ENCODE measurements at places on chromosomes 2 and 18.

- DNase-seq = no peak
Measured at GRCh38 chr2:236642125-236642524, 72.5 kb downstream of the ACKR3 start.

DNA sequence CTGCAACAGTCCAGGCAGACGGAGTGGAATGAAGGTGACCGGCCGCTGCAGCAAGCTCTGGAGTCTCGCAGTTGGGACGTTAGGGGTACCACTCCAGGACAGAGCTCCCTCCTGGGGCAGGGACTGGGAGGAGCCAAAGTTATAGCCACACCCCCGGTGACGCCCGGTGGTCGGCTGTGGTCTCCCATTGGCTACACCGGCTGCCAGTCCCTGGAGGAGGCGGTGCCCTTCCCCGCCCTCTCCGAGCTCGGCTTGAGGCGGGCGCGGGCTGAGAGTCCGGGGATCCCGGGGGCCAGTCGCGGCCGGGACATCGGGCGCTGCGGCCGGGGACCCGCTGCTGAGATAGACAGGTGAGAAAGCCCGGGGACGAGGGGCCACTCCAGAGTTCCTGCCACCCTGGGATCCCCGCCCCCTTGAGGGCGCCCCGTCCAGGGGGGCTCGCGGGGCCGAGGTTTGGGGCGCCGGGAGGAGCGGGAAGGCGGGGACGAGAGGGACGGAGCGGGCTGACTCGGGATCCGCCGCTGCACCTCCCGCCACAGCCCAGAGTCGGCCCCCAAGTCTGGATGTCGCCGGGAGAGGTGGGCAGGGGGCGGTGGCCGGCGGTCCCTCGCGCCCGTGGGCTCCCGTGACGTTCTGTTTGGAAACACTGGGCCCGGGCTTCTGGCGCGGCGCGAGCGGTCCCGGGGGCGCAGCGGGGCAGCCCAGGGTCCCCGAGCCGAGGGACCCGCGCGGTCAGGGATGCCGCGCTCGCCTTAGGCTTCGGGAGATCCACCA lies at the start of gene PLEKHH2:
PLEKHH2 (plus strand) TSS at position 231 of the 774 bp plus-strand sequence. CDS start 7,414 bp downstream, outside the sequence.
- DNase-seq = peak; percentile 79

- no peak for DNase-seq
Measured at GRCh38 chr2:64362562-64363026, 91.4 kb upstream of the LGALSL start.

DNA sequence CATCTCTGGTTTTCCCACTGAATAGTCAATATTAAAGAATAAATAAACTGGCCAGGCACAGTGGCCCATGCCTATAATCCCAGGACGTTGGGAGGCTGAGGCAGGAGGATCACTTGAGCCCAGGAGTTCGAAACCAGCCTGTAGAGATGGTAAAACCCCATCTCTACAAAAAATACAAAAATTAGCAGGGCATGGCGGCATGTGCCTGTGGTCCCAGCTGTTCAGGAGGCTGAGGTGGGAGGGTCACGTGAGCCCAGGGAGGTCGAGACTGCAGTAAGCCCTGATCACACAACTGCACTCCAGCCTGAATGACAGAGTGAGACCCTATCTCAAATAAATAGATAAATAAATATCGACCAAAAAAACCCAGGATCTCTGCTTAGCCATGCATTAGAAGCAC lies 50.2 kb upstream of the BIN1 start:
- DNase-seq = no peak

- no peak for DNase-seq
Measured at GRCh38 chr2:28528206-28528605, 32.3 kb downstream of the PLB1 start.

DNA sequence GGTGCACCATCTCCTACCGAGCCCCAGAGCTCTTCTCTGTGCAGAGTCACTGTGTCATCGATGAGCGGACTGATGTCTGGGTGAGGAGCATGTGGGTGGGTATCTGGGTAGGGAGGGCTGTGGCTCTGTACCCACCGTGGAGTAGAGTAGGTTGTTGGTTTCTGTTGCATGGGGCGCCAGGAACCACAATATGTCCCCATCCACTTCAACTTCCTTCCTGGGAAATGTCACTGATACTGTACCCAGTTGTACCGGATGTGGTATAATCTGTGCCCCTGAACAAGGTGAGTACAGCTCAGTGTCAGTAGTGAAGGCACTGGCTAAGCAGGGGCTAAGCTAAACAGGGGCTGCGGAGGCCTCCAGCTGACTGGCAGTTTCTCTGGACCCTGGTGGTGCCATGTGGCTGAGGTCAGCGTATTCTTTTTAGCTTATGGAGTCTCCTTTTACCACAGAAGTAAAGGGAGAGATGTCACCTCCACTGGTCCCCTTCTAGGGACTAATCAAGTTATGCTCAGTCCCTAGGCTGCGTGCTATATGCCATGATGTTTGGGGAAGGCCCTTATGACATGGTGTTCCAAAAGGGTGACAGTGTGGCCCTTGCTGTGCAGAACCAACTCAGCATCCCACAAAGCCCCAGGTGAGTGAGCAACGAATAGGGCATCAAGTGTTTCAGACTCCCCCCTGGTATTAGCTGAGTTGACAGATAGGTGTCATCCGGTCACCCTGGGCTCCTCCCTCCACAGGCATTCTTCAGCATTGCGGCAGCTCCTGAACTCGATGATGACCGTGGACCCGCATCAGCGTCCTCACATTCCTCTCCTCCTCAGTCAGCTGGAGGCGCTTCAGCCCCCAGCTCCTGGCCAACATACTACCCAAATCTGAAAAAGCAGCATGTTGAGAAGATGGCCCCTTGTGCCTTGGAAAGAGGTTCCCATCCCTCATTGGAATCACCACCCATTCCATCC lies 2.7 kb downstream of the STK16 start:
- DNase-seq = no peak

DNA sequence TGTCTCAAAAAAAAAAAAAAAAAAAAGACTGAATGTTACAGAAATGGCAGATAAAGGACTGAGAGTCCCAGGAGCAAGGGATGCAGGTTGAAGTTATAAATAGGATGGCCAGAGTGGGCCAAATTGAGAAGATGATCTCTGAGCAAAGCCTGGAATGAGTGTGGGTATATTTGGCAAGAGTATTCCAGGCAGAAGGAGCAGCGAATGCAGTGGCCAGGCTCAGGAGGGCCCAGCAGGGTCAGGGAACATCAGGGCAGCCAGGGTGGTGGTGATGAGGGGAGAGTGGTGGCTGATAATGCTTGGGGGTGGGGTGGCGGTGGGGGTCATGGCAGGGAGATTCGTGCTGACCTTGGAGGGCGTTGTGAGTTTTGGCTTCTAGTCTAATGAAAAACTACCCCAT lies 141.3 kb upstream of the AGAP1 start:
- DNase-seq = no peak

GRCh38 chr2:187528042-187528441 lies 26.2 kb downstream of the TFPI start:
- DNase-seq = no peak

- DNase-seq = no peak
Measured at GRCh38 chr18:2827061-2827460, 19.7 kb upstream of the EMILIN2 start.

DNA sequence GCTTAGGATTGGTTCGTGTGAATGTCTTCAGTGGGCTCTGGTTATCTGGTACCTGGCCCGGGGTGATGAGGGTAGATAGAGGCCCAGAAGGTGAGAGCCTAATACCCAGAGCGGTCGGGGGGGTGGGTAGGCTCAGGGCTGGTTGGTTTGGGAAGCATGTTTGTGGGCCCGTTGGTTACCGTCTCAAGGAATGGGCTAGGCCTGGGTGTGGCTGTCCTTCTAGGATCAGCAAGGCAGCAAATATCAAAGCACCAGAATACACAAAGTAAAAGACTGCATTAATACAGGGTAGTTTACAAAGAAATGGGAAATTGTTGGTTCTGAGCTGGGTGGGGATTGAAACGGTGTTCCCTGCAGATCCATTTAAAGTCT lies 6.0 kb upstream of the IL1R2 start:
- no peak for DNase-seq

DNA sequence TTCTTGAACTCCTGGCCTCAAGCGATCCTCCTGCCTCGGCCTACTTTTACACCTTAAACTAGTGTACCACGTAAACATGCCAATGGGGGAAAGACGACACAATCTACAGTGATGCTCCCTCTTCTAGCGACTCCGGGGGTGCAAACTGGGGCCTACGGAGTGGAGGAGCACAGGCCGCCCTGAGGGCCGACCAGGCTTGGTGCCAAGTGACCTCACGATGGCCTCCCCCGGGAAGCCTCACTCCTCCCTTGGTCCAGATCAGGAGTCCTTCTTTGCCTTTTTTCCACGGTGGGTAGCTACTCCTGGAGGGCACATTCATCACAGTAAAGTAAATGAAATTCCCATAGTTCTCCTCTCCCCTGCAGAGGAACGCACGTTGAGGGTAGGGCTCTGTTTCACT lies 73.5 kb downstream of the HNRNPLL start:
- DNase-seq = no peak

DNA sequence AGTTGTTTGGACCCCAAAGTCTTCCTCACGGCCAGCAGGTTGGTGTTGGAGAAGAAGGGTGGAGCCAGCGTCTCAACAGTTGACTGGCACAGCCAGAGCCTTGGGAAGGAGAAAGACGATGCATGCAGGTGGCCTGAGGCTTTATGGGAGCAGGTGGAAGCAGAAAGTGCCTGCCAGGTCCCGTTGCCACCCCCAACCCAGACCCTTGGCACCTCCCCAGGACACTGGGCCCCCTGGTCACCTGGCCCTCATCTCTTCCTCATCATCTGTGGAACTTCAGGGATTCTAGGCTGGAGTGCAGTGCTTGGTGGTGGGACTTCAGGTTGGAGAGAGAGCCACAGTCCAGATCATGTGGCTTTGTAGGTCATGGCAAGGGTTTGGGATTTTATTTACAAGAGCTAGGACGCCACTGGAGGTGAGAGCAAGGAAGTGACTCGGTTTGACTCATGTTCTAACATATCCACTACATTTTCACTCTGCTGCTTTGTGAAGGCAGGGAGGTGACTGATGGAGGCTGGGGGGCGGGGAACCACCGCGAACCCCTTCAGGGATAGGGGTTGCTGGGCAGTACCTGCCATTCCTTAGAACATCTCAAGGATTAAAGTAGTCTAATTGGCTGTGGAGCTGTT lies 62.5 kb upstream of the B3GNT7 start:
- DNase-seq = no peak

- DNase-seq = no peak
Measured at GRCh38 chr2:34115076-34115475, 516.0 kb upstream of the FAM98A start.

GRCh38 chr2:1634681-1635341 lies 109.5 kb downstream of the PXDN start:
- DNase-seq = no peak

GRCh38 chr2:239249048-239249447 lies 151.8 kb downstream of the HDAC4 start:
- DNase-seq = no peak

DNA sequence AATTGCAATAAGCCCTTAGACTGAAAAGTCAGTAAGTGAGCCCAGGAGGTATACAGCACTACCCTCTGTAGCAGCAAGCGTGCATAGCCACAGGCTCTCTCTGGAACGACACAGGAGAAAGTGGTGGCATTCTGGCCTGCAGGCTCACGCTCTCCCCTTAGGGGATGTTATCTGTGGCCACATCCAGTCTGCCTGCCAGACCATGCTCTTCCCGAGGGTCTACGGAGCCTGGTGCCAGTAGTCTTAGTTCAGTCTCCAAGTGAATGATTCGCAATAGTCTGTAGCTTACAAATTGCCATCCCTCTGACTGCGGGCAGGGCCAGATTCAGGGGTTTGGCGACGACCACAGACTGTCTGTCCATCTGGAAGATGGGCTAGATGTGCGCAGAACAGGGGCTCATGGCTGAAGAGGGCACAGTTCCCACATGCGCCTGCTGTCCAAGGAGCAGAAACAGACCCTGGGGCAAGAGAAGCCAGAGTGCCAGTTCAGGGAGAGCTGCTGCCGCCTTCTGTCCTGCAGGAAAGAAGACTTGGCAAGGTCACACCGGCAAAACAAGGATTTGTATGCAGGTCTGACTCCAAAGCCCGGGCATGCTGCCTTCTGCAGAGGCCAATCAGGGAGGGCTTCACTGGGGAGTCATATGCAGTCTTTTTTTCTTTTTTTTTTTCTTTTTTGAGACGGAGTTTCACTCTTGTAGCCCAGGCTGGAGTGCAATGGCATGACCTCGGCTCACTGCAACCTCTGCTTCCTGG lies 3.5 kb upstream of the KLF11 start:
- DNase-seq = no peak

GRCh38 chr2:23412556-23413155 lies 27.7 kb downstream of the KLHL29 start:
- DNase-seq = no peak

GRCh38 chr2:72833084-72833714 lies 7.4 kb upstream of the EXOC6B start:
- DNase-seq = no peak

DNA sequence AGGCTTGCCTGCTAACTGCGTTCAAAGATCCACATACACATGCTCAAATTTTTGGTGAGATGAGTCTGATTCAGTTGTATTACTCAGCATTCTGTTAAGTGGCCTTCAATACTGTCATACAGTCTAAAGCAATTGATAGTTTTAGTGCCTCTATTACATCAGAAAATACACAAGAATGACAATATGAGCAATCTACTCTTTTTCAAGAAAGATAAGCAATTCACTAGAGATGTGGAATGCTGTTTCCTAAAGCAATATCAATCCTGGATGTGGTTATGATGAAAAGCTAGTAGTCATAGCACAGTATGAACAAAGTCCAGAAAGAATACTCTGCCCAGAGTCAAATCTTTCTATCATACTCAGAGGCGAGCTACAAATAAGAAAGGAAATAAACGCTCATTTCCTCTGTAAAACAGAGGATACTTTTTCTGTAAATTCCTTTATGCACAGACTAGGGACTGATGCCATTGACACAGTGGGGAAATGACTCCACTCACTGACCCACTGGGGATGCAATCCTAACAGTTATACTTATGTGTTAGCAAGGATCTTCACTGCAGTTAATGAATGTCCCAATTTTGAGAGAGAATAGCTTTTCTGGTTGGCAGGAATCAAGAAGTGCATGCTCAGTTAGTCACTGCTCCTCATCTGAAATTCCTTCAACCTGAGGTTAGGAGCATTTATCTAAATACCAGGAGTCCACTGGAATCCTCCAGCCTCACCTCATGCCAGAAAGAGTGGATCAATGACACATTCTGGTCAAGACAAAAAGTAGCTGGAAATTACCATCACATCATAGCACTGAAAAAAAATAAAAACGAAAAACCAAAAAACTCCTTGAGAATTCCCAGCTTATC lies 83.3 kb downstream of the PDE11A start:
- DNase-seq = no peak

GRCh38 chr18:11960743-11961380 lies 20.4 kb upstream of the IMPA2 start:
- DNase-seq = no peak

DNA sequence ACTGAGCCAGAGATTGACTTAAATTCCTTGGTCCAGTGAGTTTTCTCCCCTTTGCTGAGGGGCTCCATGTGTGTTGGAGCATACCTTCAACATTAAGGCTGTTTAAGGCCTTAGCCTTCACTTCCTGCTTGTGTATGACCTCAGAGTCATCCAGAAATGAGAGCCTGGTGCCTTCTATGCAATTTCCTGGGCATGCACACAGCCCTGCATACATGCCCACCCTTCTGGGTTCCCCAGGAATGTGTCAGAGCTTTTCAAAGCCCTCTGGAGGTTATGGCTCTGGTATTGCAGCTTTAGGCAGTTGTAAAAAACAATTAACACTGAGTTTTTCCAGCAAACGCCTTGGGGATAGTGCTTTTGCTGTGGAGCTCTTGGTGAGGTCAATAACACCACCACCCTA lies 16.7 kb downstream of the IL1R1 start:
- DNase-seq = no peak

Measured in stimulated activated CD8-positive, alpha-beta memory T cell treated with anti-CD3 and anti-CD28 coated beads, Interleukin-4, amount 100 ng/mL, for 1 hour (primary cell).